ENCODE measurements at places on chromosomes 3 and 15.
A peak's percentile ranks its signal among the peaks of the same experiment; 100 is the strongest.

- no peak for DNase-seq
Measured at GRCh38 chr3:105979961-105980360, 111.1 kb upstream of the CBLB start.

DNA sequence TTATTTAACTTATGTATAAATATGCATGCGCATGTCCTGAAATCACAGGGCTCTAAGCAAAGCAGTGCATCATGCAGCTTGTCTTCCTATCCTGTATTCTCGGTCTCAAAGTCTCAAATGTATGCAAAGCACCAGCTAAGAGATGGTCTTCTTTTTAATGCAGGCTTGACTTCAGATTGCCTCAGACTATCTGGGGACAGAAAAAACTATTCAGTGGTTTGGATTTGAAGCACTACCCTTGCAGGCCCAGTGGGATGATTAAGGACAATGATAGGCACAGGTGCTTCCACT lies 18.5 kb upstream of the NMNAT3 start:
- DNase-seq = no peak

DNA sequence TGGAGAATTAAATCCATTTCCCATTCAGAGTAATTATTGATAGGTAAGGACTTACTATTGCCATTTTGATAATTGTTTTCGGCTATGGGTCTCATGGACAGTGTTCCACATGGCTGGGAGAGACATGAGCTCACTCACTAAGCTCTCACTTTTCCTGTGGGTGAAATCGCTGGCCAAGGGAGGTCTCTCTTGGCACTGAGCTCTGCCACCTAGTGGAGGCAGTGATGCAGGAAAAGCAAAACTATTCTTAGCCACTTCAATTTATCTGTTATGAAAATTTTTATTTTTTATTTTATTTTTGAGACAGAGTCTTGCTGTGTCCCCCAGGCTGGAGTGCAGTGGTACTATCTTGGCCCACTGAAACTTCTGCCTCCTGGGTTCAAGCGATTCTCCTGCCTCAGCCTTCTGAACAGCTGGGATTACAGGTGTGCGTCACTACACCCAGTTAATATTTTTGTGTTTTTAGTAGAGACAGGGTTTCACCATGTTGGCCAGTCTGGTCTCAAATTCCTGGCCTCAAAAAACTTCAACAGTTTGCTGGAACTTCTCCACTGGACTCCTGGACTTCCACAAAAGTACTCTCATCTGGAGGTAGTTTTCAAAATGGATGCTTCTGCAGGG lies 4.7 kb upstream of the RNF13 start:
- peak; percentile 76 for DNase-seq

DNA sequence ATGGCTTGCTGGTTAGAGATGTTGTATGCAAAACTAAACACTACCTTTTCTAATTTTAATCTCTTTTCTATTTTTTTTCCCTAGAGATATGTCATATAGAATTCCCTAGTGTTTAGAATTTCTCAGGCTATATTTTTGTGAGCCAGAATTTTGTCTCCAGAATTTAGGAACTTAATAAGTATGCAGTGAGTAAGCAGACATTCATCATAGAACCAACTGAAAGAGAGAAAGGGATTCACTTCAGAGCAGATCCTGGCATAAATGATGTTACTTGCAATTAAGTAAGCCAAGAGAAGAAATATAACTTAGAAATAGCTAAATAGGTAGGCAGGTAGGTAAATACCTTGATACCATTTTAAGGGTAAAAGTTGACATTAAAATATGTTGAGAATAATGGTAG lies 288.9 kb downstream of the ZNF385D start:
- no peak for DNase-seq

DNA sequence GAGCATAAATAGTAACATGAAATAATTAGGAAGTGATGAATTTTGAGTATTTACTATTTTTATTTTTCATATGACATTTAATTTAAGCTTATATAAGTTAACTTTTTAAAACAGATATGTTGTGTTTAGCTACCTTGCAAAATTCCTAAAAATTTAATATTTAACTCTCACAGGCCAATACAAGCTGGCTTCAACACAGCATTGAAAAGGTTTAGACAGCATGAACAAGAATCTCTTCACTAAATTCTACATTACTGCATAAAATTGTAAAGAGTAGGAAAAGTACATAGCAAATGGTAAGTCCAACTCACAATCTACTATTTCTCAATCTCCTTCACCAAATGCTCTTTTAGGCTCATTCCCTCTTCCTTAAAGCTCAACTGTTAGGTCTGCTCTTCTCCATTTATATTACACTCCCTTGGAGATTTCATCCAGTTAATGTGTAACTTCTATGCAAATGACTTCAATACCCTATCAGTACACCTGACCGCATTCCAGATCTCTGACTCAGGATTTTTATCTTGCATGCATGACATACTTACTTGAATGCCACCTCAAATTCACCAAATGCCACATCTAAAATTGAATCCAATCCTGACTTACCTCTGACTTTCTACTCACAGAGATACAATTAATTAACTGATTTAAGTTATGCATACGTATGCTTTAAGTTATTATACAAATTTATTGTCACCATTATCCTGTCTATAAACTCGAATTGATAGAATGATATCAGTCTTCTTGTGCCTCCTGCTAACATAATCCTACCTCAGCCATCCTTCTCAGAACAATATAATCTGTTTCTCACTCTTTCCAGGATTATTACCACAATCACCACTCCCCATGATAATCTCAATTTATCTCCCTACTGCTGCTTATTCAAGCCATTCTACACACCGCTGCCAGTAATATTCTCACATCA lies 127.0 kb downstream of the STAG1 start:
- no peak for DNase-seq

- DNase-seq = no peak
Measured at GRCh38 chr15:89494031-89494430, 2.4 kb downstream of the RHCG start.

Data from Kasumi-1 (cell line).